ENCODE measurements at places on chromosomes 5 and 9.

DNA sequence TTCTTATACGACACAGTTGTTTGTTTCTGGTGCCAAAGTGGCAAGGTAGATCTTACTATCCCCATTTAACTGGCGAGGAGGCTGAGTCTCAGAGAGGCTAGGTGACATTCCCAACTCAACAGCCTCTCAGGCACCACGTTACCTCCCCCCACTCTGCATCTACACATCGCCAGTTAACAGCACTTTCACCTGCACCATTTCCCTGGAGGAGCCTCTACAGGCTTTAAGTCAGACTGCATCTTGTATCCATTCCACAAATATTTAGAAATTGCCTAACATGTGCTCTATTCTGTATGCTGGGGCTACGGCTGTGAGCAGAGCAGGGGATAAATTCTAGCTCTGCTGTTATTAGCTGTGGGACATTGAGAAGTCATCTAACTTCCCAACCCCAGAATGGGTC lies 168.6 kb downstream of the INSYN2B start:
- DNase-seq: no peak

DNA sequence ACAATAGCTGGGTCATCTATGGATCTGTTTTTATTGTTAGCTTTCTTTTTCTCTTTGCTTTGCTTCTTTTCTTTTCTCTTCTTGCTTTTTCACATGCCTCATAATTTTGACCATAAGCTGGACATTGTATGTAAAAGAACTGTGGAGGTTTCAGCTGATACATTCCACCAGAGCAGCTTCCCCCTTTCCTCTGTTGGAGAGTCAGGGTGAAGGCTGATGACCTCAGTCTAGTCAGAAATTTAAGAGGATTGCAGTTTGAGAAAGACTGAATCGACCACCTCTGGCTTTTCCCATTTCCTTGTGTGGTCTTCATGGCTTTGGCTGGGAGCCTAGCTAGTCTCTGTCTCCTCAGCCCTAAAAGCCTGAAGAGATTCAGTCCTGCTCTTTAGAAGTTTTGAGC lies 42.0 kb downstream of the KCNIP1 start:
- DNase-seq: peak; percentile 33

GRCh38 chr5:138649316-138649720 lies 74.1 kb upstream of the HSPA9 start:
- DNase-seq: no peak

DNA sequence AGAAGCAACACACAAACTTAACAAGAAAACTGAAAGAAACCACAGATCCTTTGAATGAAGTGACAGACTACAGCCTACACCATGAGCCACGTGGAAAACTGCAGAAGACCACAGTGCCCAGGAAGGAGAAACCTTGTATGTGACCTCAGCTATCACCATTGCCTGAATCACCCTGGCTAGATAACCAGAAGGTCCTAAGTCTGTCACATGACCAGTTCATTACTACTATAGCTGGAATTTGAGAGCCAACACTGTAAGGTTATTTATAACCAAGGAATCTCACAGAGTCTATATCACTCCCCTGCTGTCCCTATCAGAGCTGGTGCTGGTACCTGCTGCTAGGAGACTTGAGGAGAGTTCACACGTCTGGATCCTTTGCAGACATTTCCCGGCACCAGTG lies 90.3 kb upstream of the FBXL17 start:
- no peak for DNase-seq

- DNase-seq: no peak
Measured at GRCh38 chr5:3600106-3601060, 4.8 kb downstream of the IRX1 start.

- DNase-seq: peak; percentile 85
Measured at GRCh38 chr9:121556580-121556979, 56.9 kb upstream of the GGTA1 start.

DNA sequence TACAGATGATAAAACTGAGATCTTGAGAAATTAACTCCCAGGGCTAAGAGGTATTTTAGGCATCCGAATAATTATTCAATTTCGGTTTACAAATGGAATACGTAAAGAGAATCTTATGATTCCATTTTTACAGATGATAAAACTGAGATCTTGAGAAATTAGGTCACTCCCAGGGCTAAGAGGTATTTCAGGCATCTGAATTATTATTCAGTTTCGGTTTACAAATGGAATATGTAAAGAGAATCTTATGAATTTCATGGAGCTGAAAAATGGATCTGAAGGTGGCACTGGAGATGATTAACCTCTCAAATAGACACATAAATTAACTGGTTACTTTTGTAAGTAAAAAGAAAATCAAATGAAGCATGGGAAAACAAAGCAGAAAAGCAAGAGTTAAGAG lies 44.2 kb downstream of the FGF1 start:
- no peak for DNase-seq

- peak; percentile 61 for DNase-seq
Measured at GRCh38 chr5:83471405-83472212, at the start of gene VCAN. VCAN (plus strand) TSS chr5:83471744; CDS start chr5:83483519, 11,775 bp downstream.

- no peak for DNase-seq
Measured at GRCh38 chr5:71589903-71590302, 2.8 kb downstream of the MCCC2 start.

- DNase-seq: no peak
Measured at GRCh38 chr5:124030043-124030491, 518.1 kb downstream of the CSNK1G3 start.

Data from suppressor macrophage treated with lipopolysaccharide for 1 hour (primary cell).